NCI-H187 (cell line): ENCODE measurements at places on chromosomes 7 and 10.

DNA sequence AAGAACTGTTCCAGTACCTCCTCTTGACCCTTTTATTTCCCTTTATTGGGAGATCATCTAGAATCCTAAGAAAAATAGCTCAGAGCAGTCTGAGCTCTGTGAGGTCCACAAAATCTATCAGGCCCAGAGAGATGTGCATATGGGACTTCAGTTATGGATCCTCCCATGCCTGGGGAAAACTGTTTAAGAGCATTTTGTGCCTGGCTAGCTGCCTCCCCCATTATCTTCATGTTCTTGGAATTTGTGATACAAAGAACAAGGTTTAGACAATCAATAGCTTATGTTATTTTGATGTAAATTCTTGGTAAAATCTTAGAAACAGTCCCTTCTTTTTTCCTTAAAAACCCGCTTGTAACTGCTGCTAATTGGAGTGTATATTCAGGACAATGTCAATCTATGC lies 75.2 kb downstream of the USP6NL start:
- no peak for DNase-seq

- DNase-seq, result no peak
Observed at GRCh38 chr7:91182819-91183764, 81.1 kb upstream of the FZD1 start.

DNA sequence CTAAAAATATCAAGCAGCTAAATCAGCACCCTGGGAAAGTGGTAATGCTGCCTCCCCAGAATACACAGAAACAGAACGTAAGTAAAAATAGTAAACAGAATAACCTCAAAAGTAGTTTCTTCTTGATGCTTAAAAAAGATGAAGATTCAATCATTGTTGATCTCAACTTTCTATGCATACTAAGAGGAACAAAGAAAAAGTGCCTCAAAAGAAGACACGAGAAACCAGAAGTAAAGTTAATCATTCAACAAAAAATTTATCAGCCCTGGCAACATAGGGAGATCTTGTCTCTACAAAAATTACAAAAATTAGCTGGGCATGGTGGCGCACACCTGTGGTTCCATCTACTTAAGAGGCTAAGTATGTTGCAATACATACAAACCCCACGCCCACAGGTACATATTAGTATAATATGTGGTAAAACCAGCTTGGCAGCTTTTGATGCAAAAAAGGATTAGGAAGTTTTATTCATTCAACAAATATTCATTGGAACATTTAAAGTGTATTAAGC lies 153.7 kb downstream of the NRBF2 start:
- DNase-seq, result no peak

DNA sequence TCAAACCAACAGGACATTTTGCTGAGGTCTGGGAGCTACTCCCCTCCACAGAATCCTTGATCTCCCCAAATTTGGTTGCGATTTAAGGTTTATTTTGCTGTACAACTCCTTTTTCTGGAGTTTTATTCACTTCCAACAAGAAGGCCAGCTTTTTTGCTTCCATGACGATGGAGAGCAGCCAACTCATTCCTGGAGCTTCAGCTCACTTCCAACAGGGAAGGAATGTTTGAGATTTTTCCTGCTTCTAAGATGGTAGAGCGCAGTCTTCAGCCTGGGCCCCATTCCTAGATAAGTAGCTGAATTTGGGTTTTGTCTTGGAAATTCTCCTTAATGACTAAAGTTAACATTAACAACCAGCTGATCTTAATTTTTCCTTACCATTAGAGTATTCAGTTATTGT lies 30.9 kb upstream of the CREB3L2 start:
- no peak for DNase-seq

GRCh38 chr7:104843198-104843597 lies 170.8 kb upstream of the KMT2E start:
- no peak for DNase-seq

GRCh38 chr7:129671266-129671665 lies 59.7 kb downstream of the NRF1 start:
- no peak for DNase-seq

DNA sequence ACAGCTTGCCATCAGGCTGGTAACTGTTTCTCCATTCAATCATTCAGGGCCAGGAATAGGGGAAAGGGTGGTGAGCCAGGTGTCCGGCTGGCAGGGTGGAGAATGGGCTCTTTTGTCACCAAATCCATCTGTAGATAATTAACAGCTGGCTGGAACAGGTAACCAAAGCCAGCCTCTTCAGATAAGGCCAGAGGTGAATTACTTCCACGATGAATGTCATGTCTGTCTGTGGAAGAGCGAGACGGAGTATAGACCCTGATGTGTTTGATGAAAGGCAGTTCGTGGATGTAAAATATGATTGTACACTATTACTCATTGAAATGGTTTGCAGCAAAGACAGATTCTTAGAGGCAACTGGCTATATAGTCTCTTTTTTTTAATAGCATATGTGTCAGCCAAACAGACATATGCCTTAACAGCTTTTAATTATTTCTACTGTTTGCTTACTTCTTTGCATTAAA lies 149.8 kb downstream of the KLF6 start:
- DNase-seq, result no peak

GRCh38 chr7:16260236-16260728 lies 161.1 kb downstream of the CRPPA start:
- DNase-seq, result no peak
